Jurkat, Clone E6-1 (cell line): ENCODE measurements at places on chromosomes 4 and X.

GRCh38 chr4:189804894-189805293, 135.8 kb upstream of the FRG1 start:
- DNase-seq, result no peak

GRCh38 chr4:10074767-10075105, 41.9 kb downstream of the WDR1 start:
- no peak for DNase-seq

DNA sequence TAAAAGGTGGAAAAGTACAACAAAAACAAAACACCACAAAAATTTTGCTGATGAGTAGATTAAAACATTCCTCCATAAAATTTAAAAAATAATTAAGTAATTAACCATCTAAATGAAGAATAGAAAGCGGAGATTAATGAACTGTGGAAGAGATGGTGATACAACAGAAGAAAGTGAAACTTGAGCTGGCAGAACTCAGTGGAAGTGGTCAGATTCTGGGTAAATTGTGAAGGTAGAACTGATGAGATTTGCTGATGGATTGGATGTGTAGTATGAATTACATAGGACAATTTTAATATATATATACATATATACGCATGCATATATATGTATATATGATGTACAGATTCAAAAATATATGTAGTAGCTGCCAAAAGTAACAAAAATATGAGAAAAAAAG, 73.9 kb downstream of the AMOT start:
- no peak for DNase-seq

GRCh38 chr4:80072744-80073472, at the start of gene ANTXR2:
Gene ANTXR2, minus strand, starts transcription at chr4:80073229. Its CDS starts 669 bp downstream, at chr4:80072560.
- peak; percentile 23 for DNase-seq

- DNase-seq, result no peak
These were observed 28.1 kb downstream of the MCUB start for GRCh38 chr4:109588176-109588575.

DNA sequence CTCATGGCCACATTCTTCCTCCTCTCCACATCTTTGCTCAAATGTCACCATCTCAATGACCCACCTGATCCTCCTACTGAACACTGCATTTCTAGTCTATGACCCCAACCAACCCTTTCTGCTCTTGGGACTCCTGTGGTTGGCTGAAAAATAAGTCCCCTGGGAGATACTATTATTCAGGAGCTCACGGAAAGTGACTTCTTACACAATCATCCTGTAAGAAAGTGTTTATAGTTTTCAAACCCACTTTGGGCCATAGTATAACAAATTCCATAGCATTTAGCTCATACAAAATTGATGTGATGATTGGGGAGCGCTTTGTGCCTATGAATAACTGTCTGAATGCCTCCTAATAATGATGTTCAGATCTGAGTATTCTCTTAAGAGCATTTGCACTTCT, 161.4 kb upstream of the HS3ST1 start:
- DNase-seq, result no peak

- no peak for DNase-seq
These were observed 27.3 kb upstream of the ACSL4 start for GRCh38 chrX:109760209-109760921.

- no peak for DNase-seq
These were observed 382.3 kb upstream of the ZFP42 start for GRCh38 chr4:187613089-187613839.

- DNase-seq, result no peak
These were observed 17.2 kb downstream of the PROM1 start for GRCh38 chr4:16066586-16067128.

DNA sequence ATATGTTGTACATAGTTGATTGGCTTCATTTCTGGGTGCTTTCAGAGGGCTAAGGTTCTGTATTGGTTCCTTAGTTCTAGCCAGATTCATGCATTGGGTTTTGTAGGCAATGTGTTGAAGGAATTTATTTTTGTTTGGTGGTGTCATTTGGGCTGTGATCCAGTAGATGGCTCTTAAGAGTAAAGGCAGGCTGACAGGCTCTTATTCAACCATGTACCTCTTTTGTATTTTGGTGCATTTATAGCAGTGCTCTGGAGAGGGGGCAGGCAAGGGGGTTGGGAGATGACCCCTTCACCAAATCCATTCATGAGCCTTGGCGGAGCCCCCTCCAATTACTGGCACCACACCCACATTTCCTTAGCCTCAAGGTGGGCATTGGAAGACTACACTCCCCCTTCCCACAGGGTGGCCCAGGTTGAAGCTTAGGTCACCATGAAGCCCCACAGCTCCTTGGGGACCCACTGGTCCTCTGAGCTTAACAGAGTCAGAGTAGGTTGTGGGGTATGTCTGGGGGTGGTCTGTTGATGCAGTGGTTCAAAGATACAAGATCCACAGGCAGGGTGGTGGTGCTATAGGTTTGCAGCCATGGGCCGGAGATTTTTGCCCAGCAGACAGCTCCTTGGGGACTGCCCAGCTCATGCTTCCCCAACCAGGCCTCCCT, 143.0 kb upstream of the GNPDA2 start:
- peak; percentile 10 for DNase-seq

- peak; percentile 55 for DNase-seq
These were observed 3.0 kb upstream of the CITED1 start for GRCh38 chrX:72308566-72309296.

DNA sequence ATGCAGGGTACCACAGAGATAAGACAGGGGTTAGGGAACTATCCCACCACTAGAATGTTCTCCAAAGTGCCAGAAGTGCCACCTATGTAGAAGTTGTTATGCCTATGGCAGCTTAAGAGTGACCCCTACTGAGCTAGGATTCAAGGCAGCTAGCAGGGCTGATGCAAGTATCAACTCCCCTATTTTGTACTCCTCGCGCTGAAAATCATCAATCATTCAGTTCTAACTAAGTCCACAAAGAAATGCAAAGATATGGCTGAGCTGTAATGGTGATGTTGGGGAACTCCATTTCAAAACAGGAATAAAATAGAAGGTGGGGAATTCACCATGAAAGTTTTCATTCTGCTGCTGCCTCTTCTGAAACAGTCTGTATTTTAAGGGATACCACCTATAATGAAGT, 13.8 kb downstream of the ACSL4 start:
- DNase-seq, result no peak

- no peak for DNase-seq
These were observed 290.8 kb downstream of the TENM3 start for GRCh38 chr4:182533964-182534363.

GRCh38 chr4:141133146-141133998, at the start of gene RNF150:
Gene RNF150, minus strand, starts transcription at chr4:141133469.
- peak; percentile 94 for DNase-seq

- no peak for DNase-seq
These were observed 964.4 kb downstream of the RPA4 start for GRCh38 chrX:97847885-97848679.

DNA sequence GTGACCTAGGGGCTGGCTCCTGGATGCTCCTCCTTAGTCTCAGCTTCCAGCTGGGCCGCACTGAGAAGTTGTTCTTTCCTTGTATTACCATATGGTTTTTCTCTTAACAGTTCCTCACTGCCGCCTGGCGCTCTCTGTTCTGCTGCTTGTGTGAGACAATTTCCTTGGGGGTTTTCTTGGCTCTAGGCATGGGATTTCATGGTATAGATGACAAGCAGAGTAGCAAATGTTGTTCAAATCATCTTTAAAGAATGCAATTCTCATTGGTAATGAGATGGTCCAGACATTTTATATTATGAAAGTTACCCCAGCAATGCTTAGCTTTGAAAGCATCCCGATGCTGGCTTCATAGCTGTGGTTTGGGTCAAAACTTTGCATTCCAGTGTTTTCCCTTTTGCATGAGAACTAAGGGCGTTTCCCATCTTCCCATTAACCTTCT, 37.6 kb downstream of the SEPTIN11 start:
- DNase-seq, result no peak

- DNase-seq, result no peak
These were observed 587.2 kb downstream of the EPHA5 start for GRCh38 chr4:65083076-65083475.

GRCh38 chrX:154473683-154474082, 5.4 kb downstream of the LAGE3 start:
- no peak for DNase-seq

DNA sequence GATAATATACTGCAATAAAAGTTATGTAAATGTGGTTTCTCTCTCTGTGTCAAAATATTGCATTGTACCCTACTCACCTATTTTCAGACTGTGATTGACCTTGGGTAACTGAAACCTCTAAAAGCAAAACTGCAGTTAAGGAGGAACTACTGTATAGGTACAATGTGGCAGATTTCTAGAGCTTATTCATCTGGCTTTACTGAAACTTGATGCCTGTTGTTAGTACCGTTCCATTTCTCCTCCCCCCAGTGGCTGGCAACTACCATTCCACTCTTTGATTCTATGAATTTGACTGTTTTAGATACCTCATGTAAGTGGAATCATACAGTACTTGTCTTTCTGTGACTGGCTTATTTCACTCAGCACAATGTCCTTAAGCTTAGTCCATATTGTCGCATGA, 61.9 kb downstream of the HOPX start:
- peak; percentile 5 for DNase-seq

DNA sequence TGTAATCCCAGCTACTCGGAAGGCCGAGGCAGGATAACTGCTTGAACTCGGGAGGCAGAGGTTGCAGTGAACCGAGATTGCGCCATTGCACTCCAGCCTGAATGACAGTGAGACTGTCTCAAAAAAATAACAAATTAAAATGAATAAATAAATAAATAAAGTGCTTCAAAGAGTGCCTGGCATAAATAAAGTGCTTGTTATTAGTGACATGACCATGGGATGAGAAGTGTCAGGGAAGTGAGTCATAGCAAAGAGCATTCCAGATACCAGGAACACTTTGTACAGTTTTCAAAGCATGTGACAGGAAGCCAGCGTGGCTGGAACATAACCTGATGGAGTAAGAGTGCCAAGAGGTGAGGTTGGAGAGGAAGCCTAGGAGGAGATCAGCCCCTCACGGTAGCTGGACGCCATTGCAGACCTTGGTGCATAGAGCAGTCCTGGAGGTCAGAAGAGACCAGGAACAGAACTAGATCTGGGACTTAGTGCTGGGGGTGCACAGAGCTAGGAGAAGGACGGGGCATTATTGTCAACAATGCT, 6.0 kb upstream of the WDR13 start:
- DNase-seq, result no peak
